Right lung (tissue), 10 donors: ENCODE measurements at places on chromosomes 3 and 15. TPM values are rescaled to one million over a fixed set of nuclear protein-coding genes. Genes with fewer than 3 reads are reported as not detected.

GRCh38 chr15:77830051-77830468, 197.3 kb upstream of the LINGO1 start:
- DNase-seq: no peak

- DNase-seq: no peak
Measured at GRCh38 chr3:132399054-132399929, 18.0 kb upstream of the DNAJC13 start.

DNA sequence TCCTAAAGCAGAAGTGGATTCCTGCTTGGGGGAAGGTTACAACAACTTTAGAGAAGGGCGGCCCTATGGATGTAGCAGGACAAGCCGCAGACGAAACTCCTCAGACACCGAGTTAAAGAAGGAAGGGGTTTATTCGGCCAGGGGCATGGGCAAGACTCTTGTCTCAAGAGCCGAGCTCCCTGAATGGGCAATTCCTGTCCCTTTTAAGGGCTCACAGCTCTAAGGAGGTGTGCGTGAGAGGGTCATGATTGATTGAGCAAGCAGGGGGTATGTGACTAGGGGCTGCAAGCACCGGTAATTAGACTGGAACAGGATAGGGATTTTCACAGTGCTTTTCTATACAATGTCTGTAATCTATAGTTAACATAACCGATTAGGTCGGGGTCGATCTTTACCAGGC, 879 bp upstream of the PDHB start:
- no peak for DNase-seq

- no peak for DNase-seq
Measured at GRCh38 chr3:27452368-27453090, 31.7 kb downstream of the SLC4A7 start.

DNA sequence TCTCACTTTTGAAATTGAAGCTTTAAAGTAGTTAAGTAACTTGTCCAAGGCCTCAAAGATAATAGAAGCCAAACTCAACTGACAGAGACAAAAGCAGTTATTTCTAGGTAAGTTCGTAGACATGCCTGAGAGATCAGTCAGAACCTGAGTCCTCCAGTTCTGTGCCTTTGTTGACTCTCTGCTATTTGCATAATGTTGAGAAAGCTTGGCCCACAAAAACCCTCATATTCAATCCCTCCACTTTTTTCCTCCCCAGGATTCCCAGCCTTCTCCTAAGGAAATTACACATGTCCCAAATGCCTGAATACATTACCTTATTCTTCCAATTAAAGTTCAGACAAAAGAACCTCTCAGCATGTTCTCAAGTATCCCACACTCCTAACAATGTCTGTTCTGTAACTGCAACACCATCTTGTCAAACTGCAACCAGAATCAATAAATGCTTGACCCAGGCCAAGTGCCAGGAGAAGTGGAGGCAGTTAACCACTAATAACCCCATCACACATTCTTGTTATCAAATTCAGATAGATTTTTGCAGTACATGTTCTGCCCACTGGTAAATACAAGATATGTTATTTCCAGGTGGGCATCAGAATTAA, 217.8 kb downstream of the LRRC3B start:
- no peak for DNase-seq

GRCh38 chr3:62727536-62727935, 147.7 kb downstream of the CADPS start:
- no peak for DNase-seq

DNA sequence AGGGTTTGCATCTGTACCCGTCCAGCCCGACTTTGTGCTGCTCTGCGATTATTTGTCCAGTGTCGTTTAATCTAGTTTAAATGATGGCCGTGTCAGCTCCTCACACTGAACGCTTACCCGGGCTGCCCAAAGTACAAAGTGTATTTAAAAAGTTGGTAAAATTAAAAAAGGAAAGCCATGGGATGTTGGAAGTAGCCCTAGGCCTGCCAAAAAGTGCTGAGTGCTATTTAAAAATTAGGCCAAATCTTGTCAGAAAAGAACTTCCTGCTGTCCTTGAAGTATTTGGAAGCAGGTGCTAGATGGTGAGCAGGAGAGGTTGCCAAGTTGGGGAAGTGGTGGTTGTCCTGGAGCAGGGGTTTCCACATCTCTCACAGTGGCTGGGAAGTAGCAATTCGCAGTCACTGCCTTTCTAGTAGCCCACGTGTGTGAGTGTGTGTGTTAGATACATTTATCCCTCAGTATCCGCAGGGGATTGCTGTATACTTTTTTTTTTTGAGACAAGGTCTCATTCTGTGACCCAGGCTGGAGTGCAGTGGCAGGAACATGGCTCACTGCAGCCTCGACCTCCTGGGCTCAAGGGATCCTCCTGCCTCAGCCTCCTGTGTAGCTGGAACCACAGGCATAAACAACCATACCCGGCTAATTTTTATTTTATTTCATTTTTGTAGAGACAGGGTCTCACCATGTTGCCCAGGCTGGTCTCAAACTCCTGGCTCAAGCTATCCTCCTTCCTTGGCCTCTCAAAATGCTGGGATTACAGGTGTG, 664 bp downstream of the PPCDC start:
- no peak for DNase-seq

- DNase-seq: no peak
Measured at GRCh38 chr3:172038798-172039435, 461 bp upstream of the FNDC3B start.

DNA sequence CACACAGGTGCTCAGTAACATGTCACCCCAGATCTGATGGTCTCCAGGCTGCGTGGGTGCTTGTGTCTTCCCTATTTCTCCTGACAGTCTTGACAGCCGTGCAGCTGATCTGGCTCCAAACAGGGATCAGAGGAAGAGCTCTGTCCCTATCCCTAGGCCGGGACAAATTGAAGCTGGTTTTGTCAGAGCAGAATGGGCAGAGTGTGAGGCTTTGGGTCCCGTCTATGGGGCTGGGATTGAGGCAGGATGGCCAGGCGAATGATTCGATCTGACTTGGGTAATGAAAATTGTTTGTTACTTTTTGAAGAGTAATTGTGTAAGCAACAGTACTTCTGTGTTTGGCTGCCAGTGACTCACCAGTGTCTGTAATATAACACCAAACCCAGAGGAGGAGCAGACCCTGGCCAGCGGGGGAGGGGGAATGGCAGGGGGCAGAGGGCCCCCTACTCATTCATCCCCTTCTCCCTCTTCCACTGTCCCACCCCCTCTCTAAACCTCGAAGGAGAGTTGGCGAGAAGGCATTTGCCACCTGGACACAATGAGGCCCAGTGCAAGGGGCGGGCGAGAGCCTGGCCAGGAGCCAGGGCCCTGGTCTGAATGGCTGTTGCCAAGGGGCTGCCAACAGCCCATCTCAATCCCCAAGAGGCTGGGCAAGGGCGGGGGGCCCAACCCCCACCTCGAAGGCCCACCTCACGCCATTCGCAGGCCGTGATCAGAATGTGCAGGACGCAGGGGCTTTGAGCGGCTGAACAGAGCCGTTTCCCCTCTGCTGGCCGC, 4.9 kb upstream of the MAGEF1 start:
- peak; percentile 58 for DNase-seq

DNA sequence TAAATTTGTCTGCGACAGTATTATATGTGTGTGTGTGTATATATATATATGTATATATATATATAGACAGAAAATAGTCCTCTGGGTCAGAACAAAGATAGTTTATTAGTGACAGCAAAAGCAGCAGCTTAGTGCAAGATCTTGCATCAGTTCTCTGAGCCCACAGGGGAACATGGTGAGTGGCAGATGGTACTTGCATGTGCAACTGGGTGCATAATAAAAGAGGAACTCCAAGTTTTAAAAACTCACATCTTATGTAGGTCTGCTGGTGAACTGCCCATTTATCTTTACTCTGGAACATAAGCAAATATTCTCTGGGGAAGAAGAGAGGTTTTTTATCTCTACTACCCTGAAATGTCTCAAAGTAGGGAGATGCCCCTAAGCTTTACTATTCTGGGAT, 276.4 kb downstream of the POLQ start:
- DNase-seq: no peak

GRCh38 chr3:120125992-120126391, 31.7 kb upstream of the GSK3B start:
- DNase-seq: no peak

DNA sequence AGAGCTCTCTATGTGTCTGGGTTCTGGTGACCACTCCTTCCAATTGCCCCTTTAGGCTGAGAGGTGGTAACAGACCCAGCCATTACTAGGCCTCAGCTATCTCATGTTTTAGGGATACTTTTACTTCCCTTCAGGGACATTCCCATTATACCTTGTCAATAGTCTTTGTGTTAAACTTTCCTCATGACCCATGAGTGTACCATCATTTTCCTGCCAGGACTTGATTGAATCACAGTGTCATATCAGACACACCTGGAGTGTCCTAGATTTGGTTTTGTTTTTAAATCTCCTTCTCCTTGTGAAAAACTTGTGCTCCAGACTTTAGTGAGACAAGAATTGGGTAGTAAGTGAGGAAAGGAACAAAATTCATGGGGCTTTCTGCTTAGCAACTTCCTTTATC, 136.6 kb downstream of the KCNAB1 start:
- DNase-seq: no peak

- peak; percentile 52 for DNase-seq
Measured at GRCh38 chr3:21059404-21059803, 691.6 kb downstream of the ZNF385D start.

- DNase-seq: no peak
Measured at GRCh38 chr15:90259524-90259923, 5.9 kb upstream of the NGRN start.

DNA sequence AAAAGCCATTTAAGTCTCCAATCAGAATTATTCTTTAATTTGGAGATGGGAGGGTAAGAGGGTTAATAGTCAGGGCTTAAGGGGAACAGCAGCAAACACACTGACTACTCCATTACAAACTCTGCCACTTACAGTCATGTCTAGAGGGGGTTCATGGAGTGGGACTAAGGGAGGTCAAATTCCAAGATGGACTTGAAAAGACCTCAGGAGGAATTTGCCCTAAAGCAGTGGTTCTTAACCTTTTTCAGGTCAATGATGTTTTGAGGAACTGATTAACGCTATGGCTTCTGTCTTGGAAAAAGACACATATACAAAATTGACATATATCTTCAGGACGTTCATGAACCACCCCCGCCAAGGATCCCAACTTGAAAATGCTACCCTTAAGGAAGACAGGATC, 13.9 kb downstream of the GOLIM4 start:
- DNase-seq: no peak

- no peak for DNase-seq
Measured at GRCh38 chr3:107813026-107813425, 277.8 kb downstream of the CD47 start.

DNA sequence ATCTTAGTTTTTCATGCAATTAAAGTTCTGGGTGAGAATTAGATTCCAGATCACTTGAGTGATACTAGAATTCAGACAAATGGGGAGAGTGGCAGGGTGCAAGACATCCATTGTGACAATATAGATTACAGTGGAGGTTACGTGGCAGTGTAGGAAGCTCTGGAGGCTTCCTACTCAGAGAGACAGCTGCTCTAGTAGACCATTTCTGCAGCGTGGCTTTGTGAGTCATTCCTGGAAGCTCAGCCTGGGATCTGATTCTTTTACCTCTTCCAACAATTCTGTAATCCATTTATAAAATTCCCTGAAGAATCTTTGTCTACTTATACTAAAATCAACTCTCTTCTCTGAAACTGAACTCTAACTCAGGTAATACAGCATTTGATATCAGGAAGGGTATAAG, 90.4 kb upstream of the ASB14 start:
- no peak for DNase-seq

GRCh38 chr15:80834906-80835305, 55.7 kb downstream of the CEMIP start:
- DNase-seq: no peak

DNA sequence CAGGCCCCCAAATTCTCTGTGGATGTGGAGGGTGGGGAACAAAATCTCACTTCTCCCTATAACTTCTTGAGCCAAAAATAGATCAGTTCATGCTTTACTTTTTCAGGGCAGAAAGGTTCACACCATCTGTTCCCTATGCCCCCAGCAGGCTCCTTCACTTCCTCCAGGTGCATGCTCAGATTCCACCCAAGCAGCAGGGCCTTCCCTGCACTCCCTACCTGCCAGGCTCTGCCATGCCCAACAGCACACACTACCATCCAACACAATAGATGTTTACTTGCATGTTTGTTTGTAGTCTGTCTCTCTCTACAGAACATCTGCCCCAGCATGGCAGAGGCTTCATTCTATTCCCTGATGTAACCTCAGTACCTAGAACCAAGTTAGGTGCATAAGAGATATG, 43.3 kb downstream of the GABRB3 start:
- DNase-seq: no peak

GRCh38 chr3:154129625-154130024, 8.4 kb downstream of the ARHGEF26 start:
- peak; percentile 59 for DNase-seq

HIGD1A gene
- polyA plus RNA-seq: 106 TPM

MASP1 gene
- polyA plus RNA-seq: 7.8 TPM

SNTN gene
- polyA plus RNA-seq: 8.6 TPM

STRIT1 gene
- polyA plus RNA-seq: not detected

TM4SF1 gene
- 116 TPM for polyA plus RNA-seq

NDN gene
- polyA plus RNA-seq: 83.9 TPM

NR1D2 gene
- 50.2 TPM for polyA plus RNA-seq

LDHAL6B gene
- polyA plus RNA-seq: 0.10 TPM

IVD gene
- polyA plus RNA-seq: 113 TPM

TUSC7 gene
- not detected for polyA plus RNA-seq

KLF15 gene
- 7.2 TPM for polyA plus RNA-seq

PLA1A gene
- 0.60 TPM for polyA plus RNA-seq

ZSCAN2 gene
- polyA plus RNA-seq: 21.7 TPM

XYLB gene
- 8.3 TPM for polyA plus RNA-seq
